ENCODE measurements at places on chromosomes 1 and 21.

DNA sequence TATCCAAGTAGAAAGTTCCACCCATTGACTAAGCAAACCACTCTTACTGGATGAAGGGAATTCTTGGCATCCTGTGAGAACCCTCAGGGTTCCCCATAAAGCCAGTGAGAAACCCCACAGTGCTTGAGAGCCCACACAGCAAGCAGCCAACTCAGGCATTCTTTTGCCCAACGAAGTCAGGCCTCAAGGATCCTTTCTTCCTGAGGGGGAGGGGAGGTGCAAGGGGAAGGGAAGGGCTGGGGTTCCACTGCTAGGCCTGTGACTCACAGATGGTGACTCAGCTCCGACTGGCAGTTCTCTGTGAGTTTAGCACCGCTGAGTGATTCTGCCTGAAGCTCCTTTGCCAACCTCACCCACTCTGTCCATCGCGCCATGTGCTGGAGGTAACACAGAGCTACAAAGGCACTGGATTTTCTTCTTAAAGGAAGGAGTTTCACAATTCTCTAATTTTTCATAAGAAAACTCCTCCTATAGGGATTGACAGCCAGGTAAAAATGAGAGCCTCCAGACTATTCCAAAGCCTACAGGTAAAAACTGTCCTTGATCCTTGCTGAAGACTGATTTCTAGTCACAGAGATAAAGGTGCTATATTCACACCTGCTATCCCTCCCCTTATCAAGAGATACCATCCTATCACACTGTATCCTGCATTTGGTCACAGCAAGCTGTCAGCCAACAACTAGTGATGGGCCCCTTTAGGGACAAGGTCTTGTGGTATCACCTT is 4.8 kb downstream of the ENO1 start:
- peak; percentile 29 for DNase-seq

GRCh38 chr1:177937931-177938330 is 31.9 kb downstream of the SEC16B start:
- DNase-seq: no peak

- no peak for DNase-seq
Measured at GRCh38 chr21:45260191-45260825, 27.4 kb downstream of the POFUT2 start.

DNA sequence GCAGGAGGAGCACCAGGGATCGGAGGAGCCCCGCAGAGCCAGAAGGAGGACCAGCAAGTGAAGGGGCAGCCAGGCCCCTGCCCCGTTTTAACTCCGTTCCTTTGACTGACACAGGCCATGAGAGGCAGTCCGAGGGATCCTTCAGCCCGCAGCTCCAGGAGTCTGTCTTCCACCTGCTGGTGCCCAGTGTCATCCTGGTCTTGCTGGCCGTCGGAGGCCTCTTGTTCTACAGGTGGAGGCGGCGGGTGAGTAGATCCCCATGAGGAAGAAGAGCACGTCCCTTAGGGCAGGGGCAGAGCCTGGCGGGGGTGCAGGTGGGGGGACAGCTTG is 13.3 kb downstream of the CSF1 start:
- DNase-seq: no peak

DNA sequence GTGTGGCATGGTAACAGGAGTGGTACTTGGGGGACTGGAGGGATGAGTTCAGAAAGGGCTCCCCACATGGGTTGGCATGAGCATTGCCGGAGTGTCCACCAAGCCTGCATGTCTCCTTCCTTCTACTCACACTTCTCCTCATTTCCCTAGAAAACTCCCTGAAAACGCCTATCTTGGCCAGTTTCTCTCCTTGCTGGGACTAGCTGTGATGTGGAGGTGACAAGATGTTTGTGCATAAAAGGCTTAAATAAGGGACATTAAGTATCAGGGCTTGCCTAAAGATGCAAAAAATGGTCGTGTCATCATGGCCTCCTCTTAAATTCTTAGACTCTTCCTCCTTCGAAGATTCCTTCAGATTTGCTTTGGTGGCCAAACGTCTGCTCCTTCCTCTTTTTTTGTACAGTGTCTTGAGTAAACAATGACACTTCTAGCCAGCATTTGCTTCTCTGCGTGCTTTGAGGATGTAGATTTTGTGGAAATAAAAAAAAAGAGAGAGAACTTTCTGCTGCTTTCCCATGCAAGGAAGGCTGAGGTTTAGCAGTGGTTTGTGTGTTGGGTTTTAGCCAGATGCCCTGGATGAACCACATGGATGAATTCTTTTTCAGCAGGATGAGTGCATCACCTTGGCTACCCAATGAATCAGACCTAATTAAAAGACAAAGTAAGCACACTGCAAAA is 239.1 kb upstream of the IRF2BP2 start:
- no peak for DNase-seq

DNA sequence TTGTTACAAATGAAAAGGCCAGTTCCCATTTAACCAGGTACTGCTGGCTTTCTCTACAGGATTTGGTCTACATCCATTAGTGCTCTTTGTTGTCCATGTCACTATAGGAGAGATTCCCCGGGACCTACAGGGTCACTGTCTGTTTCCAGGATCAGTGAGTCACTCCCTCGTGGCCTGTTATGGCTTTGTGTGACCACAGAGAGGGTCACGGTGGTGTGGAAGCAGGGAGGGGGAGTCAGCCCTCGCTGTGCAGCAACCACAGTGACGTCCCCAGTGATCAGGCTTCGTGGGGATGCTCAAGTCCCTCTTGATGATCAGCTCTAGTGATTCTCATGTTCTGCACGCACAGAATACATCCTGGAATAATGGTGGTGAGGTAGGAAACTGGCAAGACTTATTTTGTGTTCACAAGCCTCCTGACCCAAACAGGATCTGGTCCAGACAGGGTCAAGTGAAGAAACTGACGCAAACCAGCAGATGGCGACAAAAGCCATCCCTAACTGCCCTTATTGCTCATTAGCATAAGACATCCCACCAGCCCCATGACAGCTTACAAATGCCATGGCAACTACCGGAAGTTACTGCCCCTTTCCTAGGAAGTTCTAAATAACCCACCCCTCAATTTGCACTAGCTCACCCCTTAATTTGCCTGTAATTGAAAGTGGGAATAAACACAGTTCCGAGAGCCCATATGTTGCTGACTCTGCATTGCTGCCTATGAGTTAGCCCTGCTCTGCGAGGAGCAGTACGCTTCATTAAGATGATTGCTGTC is 98.5 kb downstream of the DISC1 start:
- DNase-seq: peak; percentile 77

DNA sequence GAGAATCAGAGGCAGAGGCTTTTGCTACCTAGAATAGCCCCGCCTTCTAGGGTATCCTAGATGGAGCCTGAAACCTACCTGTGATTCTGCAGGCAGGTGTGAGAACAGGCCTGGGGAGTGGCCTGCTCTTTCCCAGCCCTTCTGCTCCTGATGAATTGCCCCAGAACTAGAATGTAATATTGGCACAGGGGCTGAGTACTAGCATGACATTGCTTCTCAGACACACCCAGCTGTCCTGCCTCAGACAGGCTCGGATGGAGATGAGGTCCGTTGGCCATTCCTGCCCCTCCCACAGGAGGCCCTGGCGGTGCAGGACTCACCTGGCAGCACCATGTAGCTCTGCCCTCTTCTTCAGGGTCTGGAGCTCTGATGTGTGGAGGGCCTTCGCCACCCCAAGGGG is 237.6 kb downstream of the GRIK3 start:
- DNase-seq: no peak

DNA sequence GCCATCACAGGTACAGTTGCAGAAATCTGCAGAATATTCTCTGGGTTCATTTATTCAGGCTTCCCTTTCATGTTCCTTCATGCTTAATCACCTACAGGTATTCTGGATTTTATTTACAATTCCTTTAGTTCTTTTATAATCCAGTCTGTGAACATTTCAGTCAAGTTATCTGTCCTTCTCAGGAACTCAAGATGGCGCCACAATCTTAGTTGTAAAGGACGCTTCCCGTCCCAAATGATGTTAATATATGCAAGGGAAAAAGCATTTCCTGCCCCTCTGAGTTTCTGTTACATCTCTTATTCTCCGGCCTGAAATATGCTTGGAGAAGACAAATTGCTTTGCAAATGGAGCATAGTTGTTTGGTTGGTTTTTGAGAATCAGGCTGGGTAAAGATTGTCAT is 19.3 kb downstream of the F3 start:
- DNase-seq: peak; percentile 72

- DNase-seq: no peak
Measured at GRCh38 chr1:61051719-61052394, 30.5 kb upstream of the NFIA start.

DNA sequence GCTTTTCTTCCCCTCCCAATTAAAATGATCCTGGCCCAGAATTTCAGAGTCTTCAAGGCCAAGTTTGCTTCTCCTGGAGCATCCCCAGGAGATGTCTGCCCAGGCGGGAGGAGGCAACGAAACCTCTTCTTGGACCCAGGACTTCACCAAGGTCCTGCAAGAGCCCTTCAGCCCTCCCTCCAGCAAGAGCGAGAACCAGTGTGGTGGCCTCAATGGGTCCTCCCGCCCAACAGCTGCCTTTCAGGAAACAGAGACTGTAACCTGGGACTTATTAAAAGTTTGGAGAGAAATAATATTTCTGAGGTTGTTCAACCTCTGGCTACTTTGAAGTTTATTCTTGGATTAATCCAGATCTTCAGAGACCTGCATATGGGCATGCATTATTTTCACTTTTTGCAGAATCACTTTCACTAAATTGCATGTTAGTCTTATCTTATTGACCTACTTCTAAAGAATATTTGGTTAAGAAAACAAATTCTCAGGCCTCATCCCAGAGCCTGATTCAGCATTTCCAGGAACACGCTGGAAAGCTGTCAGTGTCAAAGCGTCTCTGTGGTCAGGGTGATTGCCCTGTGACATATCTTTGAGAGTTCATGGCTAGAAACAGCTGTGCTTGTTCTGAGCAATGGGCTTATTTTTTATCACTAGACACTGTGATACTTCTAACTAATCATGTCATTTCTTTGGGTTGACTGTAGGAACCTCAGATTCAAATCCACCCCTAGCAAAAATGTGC is 66.0 kb upstream of the CLDN14 start:
- DNase-seq: no peak

GRCh38 chr21:35945089-35945671 is 115.1 kb downstream of the SETD4 start:
- no peak for DNase-seq

- no peak for DNase-seq
Measured at GRCh38 chr1:228190778-228191177, 17.1 kb upstream of the OBSCN start.

All from NCI-H82 (cell line).